Activated T-helper 9 cell treated with anti-CD3 and anti-CD28 coated beads, Interleukin-2, amount 50 U/mL, for 16 hours (primary cell): ENCODE measurements at places on chromosomes 6 and 20.

DNA sequence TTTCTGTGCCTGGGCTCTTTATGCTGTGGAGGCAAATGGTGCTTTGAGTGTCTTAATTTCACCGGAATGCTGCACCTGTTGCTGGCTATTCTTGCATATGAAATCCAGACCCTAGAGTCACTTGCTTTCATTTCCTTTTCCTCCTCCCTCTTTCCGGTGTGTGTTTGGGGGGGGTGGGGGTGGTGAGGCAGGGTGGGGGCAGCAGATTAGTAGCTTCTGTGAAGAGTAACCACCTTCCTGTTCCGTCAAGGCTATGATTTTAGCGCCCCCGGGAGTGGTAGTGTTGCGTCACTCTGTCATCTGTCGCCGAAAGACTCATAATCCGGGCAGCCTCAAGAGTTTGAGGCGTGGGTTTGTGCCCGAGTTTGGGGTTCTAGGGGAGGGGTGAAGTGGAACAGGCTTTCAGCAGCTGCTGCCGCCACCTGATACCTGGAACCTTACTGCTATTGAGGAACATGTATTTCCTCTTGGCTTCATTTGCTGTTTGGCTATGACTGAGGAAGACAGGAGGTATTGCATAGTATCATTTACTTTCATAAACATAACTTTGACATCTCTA, 49.1 kb downstream of the UTRN start:
- peak; percentile 55 for DNase-seq

DNA sequence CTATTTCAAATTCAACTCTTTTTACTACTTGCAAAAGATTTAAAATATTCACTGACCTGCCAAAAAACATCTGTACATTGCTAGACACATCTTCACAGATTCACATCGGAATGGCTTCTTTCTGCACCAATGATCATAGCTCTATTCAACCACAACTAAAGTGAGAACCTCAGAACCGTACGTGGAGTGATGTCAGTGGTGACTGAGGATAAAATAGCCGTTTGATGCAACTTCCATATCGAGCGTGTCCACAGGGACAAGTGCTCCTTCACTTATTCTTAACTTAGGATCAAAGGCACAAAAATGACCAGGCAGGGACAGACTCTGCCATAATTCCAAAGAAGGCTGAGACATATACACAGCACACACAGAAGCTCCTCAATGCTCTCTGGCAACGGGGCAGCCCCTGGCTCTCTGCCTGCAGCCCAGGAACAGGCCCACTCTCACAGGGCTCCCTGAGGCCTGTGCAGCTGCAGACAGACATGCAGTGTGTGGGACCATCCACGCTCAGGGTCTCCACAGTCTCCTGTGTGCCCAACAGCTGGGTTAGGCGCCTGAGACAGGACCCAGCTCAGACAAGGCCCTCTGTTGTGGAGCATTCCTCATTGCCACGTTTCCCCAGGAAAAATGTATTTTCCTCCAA, 22.8 kb downstream of the FYN start:
- no peak for DNase-seq

GRCh38 chr20:17658648-17658993, 23.4 kb downstream of the RRBP1 start:
- DNase-seq, result no peak

GRCh38 chr6:42333612-42334011, 116.0 kb upstream of the MRPS10 start:
- no peak for DNase-seq

DNA sequence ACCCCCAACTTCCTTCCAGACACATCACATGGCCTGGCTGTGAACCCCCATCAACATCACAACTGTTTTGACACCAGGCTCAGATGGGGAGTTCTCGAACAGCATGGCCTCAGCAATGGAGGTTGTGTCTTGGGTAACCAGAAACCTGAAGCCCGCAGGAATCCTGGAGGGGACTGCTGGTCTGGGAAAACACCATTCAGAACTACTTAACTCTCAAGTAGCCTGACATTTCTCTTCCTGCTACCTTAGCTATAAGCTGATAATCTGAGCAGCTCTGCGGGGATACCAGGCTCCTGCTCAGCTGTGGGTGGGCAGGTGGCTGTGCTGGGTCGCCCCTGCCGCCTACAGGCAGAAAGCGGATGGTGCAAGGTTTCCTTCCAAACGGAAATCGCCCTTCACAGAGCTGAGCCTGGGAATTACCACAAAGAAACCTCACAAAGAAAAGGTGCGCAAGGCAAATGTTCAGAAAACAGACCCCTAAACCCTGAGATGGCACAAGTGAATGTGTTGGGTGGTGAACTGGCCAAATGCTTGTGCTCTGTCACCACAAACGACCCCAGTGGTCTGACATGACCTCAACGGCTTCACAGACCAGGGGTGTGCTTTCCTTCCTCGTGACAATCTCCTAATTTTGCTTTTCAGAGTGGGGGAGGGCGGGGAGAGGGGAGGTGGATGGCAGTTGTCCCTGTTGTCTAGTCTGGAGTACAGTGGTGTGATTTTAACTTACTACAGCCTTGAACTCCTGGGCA, 29.5 kb downstream of the SNX5 start:
- DNase-seq, result peak; percentile 24

DNA sequence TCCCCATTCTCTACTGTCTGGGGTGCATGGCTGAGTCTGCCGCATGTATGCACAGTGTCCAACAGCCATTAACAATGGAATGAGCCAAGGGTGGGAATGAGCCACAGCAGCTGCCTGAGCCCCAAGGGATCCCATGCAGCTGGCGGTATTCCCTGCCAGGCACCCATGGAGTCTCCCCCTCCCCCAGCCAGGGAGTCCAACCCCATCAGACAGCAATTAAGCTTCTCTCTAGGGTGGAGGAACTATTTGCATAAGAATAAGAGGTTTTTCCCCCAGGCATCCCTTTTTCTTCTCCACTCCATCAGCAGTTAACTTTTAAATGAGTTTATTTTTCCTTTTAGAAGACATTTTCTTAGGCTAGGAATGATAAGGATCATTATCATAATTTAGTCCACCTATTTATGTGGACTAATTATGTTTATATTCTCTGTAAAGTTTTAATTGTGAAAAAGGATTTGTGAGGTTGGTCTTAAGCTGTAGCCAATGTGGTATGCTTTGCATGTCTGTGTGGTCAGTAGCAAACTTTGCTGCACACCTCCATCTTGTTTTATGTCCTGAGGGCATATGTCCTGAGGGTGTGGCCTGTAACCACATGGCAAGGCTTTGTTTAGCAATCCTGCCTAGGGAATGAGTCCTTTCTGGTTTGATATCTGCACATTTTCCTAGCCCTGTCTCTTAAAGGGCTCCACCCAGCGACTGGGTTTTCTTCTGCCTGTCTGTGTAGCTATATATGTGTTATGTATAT, 158.9 kb upstream of the OLIG3 start:
- no peak for DNase-seq

GRCh38 chr20:6061544-6061943, 7.7 kb upstream of the LRRN4 start:
- no peak for DNase-seq

DNA sequence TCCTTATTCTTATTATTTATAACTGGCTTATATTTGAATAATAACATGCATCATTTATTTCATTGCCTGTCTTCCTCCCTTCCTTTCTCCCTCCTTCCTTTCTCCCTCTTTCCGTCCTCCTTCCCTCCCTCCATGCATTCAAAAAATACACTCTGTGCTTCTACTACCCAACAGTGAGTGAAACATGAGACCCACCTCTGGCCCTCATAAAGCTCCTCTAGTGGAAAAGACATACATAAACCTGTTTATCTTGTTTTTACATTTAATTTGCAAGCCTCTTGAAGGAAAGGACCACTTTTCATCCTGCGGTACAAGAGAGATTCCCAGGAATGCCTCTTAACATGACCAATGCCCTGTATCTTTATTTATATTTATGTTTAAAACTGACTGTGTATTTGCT, 21.8 kb upstream of the ISM1 start:
- DNase-seq, result no peak

DNA sequence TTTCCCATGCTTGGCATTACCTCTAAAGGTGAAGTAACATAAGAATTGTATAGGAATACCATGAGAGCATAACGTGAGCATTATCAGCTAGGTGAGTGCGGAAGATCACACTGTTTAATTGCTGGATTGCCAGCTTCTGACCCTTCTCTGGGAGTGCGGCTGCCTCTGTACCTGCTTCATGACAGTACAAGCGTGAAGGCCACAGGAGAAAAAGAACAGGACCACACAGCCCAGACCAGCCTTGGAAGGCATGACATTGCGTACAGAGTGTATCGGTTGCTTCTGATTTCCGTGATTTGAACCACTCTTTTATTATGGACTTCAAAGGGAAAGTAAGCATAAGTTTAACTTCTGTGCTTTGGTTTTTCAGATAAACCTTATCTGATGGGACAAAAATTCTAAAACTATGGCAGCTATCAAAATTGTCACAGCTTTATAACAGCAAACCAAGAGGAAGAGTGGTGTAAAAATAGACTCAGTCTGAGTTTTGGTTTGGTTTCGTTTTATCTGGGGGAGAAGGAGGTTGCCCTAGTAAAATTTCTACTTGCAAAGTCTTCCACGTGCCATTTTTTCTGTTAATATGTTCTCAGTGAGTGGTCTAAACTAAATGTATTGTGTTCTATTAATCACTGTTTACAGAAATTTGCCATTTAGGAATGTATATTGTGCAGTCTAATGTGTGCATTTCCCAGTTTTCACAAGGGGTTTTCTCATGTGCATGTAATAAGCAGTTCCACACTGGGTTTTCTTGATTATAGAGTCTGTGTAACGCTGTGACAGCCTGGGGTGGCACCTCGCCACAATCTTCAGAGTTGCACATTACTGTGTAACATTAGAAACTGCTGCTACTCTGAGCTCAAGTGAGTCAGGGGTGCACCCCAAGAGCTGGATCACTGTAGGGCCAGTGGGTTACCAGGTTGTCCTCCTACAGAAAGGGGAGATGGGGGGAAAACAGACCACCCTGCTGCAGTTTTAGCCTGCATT, 97.3 kb downstream of the RPP40 start:
- no peak for DNase-seq

GRCh38 chr6:158406736-158407135, 94.5 kb downstream of the TULP4 start:
- no peak for DNase-seq

DNA sequence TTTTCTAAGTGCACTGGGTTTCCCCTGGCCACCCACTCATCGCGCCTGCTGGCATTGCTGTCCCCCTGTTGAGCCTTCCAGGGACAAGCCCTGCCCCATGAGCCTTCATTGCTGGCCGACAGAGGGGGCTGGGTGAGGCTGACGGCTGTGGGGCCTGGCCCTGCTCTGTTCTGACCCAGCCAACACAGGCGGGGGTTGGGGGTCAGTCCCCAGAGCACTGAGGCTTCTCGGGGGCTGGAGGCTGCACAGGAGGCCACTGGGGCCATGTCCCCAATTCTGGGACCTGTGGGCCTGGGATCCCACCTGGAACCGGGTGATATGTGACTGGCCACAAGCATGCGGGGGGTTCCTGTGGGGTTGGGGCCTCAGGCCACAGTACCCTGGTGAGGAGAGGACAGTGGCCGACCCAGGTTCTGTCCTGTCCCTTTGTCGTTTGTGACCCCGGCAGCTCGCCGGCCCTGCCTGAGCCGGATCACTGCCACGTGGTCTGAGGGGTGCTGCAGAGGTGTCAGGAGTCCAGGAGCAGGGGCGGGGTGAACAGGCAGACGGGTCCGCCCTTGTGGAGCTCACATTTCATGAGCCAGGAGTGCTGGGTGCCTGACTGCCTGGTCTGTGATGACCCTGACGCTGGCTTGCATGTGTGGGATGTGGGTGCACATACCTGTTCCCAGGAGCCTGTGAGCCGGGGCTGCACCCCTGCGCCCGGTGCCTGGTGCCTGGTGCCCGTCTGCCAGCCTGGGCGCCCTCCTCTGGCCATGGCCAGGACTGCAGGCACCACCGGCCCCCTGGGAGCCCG, 2.1 kb upstream of the COL20A1 start:
- DNase-seq, result peak; percentile 50

GRCh38 chr6:47679322-47679906, 19.0 kb upstream of the ADGRF4 start:
- no peak for DNase-seq

GRCh38 chr6:73577676-73578075, 56.8 kb upstream of the EEF1A1 start:
- no peak for DNase-seq

DNA sequence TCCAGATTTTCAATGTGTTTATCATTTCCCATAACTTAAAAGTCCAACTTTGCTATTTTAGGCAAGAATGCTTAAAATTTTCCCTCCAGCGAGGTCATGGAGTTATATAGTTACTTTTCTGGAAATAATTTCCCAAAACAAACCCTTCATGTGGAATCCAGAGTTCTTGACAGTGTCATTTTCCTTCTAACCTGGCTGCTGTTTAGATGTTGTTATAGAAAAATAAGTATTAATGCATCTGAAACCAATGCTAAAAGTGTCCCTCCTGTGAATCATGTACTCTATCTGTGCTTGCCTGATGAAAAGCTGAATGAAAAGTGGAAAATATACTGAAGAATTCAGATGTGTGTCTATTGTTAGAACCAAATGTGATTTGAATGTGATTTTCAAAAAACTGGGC, 245.3 kb upstream of the HSF2 start:
- DNase-seq, result no peak

GRCh38 chr6:40744835-40745234, 157.7 kb upstream of the LRFN2 start:
- no peak for DNase-seq

DNA sequence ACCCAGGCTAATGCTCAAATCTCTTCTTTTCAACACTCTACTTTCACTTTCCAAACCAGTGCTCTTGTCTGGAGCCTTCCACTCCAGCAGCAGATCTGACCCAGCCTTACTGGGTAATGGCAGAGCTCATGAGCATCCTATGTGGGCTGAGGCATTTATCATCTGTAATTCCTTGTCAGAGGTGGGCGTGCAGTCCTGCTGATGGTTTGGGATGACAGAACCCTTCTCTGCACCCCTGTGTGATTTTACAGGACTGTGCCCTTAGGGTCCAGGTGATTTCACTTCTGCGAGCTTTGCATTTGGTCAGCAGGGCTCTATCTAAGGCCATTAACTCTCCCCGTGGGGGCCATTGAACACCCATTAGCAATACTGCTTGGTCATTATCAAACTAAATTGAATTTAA, 55.4 kb downstream of the LAMA4 start:
- no peak for DNase-seq

DNA sequence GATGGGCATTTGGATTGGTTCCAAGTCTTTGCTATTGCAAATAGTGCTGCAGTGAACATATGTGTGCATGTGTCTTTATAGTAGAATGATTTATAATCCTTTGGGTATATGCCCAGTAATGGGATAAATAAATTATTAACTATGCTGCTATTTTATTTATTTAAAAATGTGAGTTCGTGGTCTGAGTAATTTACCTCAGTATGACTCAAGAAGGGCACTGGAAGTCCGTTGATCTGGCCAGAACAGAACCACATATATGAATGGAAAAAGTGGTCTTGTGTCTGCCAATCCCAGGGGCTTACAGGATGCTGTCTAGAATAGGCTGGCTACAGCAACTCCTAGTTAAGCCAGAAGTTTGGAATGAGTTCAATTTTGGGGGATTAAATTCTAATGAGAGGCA, 27.6 kb upstream of the HLA-C start:
- DNase-seq, result no peak

- DNase-seq, result no peak
These were observed 120.5 kb upstream of the SULF2 start for GRCh38 chr20:47905628-47906347.
